Caki2 (cell line): ENCODE measurements at places on chromosomes 6 and 20. TPM values are rescaled to one million over a fixed set of nuclear protein-coding genes. Genes with fewer than 3 reads are reported as not detected.

The DDO gene
- total RNA-seq: 2.1 and 6.9 TPM in 2 replicates

The BANF2 gene
- not detected in 2 replicates for total RNA-seq

The PRSS35 gene
- 0.09 and 0.34 TPM in 2 replicates for total RNA-seq

The FAM209B gene
- not detected in 2 replicates for total RNA-seq

The SYTL3 gene
- total RNA-seq: 17.4 and 24.3 TPM in 2 replicates

The OR10C1 gene
- not detected in 2 replicates for total RNA-seq

The CEP250 gene
- total RNA-seq: 14.8 and 23.2 TPM in 2 replicates

The TSPO2 gene
- total RNA-seq: not detected in 2 replicates

The RSPO4 gene
- total RNA-seq: not detected in 2 replicates

The CYP21A2 gene
- total RNA-seq: not detected in 2 replicates

- DNase-seq: no peak
Measured at GRCh38 chr6:130604841-130605399, 222.3 kb upstream of the SMLR1 start.

- DNase-seq: peak; percentile 21
Measured at GRCh38 chr20:22453244-22454080, 130.9 kb downstream of the FOXA2 start.

DNA sequence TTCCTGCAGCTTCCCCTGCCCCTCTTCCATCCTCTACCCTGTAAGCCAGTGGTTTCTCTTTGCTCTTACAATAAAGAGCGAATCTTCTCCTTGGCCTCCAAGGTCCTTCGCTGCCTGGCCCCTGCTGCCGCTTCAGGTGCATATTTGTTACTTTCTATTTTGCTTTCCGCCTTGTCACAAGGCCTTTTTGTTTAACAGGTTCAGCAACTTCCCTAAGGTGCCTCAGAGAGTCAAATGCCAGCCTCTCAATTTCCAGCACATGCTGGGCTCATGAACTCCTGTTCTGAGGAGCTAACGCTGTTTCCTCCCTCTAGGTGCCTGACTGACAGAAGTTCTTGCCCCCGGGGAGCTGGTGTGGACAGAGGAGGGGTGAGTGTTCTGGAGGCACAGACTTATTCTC is 42.4 kb upstream of the EPB41L1 start:
- no peak for DNase-seq

DNA sequence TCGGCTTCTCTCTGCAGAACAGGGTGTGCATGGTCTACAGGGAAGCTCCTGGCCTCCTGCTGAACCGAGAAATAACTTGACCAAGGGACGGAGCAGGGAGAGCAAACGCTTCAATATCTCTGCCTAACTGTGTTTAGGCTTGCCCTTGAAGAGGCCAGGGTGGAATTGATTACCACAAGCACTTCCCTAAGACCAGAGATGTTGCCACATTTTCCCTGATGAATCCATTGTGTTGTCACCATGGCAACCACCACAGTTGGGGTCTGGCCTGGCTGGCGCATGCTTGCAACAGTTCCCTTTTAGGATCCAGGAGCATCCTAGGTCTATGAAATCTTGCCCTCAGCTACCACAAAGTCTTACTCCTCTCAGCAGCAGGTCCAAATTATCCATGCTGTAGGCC is 213.5 kb upstream of the SULF2 start:
- no peak for DNase-seq

DNA sequence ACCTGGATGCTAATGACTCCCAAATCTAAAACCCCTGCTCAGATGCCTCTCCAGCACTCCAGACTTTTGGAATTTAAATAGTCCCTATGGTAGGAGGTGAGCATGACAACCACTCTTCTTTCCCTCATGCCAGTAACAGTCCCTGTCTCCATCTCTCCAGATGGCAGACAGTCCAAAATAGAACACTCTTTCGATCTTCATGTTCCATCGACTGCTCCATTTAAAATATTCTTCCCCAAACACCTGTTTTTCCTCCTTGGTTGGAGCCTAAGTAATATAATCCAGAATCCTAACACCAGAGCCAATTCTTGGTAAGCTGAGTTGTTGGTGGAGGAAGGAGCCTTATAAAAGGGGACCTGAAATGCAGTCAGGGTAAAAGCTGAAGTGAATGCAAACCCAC is 723.5 kb upstream of the CHD6 start:
- no peak for DNase-seq

DNA sequence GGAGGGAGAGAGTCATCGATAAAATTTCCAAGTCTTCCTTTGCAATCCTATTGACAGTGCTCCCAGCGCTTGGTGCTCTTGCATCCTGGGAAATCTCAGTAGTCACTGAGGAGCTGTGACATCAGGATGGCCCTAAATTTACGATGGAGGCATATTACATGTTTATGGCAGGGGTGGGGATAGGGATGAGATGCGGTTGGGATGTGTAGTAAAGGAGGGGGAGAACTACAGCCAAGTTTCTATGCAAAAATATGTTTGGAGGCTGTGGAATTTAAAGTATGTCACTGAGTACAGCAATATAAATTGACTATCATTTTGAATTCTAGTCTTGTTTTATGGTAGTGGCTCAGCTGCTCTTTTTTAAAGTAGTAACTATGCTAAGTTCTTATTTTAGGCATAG is 544.9 kb downstream of the PKHD1 start:
- no peak for DNase-seq

GRCh38 chr6:154356690-154357089 is at the start of gene IPCEF1:
Gene IPCEF1 (minus strand): TSS chr6:154356803. CDS start chr6:154265947, 90,856 bp downstream.
- no peak for DNase-seq

DNA sequence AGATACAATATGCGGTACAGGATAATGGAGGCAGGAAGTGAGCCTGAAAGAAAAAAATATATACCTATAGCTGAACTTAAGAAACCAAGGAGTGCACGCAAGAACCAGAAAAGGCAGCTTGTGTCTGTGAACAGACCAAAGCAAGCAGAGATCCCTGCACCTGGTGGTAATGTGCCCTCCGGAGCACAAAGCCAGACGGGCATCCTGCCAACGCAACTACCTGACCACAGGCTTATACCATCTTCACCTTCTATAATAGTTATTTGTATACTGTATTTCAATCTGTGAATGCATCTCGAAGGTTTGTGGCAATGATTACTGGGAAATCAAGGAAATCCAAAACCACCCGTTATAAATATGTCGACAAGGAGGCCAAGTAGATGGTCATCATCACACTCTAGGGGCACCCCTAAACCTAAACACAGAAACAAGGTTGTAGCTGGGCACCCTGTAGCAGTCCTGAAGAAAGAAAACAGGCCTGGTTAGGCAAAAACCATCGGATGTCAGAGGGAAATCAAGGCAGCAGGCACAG is 801 bp downstream of the FBXL4 start:
- DNase-seq: peak; percentile 57

DNA sequence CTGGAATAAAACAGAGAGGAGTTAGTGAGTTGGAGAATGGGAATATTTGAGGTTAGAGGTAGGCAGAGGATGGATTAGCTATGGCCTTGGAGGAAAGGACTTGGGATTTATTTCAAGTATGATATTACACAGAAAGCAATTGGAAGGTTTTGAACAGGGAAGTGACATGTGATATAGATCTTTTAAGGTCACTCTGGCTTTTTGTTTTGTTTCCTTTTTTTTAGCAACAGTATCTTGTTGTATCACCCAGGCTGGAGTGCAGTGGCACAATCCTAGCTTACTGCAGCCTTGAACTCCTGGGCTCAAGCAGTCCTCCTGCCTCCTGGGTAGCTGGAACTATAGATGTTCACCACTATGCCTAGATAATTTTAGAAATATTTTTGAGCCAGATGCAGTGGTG is 190.3 kb downstream of the UTRN start:
- DNase-seq: no peak

DNA sequence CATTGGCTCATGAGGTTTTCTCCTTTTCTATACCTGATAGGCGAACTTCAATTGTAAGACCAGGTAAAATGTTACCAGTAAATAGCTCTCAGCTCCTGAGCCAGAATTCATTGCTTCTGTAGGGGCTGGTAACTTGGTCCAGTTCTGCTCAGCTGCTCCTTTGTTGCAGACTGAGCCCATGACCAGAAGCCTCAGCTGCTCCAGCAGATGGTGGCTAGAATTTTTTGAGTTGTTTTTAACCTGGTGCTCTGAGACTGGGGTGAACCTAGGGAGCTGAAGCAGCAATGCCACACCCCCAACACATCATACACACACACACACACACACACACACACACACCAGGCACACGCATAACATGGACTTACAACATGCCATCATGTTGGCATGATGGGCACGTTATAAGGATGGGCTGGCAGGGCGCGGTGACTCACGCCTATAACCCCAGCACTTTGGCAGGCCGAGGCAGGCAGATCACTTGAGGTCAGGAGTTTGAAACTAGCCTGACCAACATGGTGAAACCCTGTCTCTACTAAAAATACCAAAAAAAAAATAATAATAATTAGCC is 103.1 kb downstream of the QRSL1 start:
- DNase-seq: no peak

GRCh38 chr6:49634836-49635218 is 1.8 kb downstream of the RHAG start:
- no peak for DNase-seq

DNA sequence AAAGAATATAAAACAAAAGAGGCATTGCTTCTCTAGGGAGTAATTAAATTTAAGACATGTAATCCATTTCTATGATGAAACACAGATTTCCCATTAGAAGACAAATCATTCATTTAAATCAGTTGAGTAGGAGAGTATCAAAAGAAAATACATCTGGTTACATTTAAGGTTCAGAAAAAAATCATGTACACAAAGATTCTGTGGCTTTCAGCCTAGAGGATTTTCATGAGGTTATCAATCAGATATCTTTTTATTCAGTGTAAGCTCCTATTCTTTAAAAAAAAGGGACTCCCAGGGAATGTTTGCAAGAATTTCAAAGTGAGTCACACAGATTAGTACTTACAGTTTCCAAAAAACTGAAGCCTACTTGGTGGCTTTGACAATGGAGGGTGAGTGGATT is 24.9 kb downstream of the COL21A1 start:
- DNase-seq: no peak

DNA sequence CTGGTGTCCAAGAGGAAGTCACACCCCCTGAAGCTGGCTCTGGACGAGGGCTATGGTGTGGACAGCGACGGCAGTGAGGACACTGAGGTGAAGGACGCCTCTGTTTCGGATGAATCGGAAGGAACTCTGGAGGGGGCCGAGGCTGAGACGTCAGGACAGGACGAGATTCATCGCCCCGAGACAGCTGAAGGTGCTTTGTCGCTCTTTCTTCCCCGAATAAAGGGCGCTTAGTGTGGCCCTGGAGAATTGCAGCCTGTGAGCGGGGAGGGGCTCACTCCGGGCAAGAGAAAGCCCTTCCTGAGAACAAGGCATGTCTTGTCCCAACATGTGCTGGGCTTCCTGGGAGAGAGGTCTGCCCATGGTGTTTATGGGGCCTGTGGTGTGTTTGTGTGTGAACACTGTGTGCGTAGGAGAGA is 41.4 kb downstream of the MYT1 start:
- no peak for DNase-seq

GRCh38 chr6:155466539-155466938 is 10.9 kb upstream of the NOX3 start:
- no peak for DNase-seq

DNA sequence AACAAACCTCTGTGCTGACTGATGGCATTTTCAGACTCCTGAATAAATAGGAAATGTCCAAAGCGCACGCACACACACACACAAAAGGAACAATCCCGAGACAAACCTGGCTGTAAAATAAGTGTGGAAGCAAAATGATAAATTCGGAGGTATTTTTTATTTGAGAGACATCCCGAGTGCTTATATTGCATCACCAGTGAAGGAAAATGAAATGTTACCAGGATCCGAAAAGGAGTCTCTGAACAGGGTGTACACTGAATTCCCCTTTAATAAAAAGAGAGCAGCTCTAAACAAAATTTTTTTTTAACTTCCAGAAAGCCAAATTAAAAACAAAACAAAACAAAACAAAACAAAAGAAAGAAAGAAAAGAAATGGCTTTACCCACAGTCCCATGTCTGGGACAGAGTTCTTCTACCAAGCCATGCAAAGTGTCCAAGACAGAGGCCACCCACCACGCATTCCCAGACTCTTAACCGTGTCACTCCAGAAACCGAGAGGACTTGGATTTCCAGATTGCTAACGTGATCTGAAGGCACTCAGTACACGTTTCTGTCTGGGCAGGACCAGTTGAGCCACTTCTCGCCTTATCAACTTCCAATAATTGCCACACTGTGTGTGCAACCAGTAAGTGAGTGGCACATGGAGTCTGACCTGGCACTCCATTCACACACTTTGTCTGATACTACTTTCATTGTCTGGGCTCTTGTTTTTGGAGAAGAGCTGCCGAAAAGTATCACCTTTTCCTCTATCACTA is 817 bp downstream of the ME1 start:
- peak; percentile 53 for DNase-seq

GRCh38 chr6:14353281-14353680 is 235.7 kb downstream of the CD83 start:
- no peak for DNase-seq

- DNase-seq: no peak
Measured at GRCh38 chr20:40307997-40308396, 381.0 kb downstream of the MAFB start.

DNA sequence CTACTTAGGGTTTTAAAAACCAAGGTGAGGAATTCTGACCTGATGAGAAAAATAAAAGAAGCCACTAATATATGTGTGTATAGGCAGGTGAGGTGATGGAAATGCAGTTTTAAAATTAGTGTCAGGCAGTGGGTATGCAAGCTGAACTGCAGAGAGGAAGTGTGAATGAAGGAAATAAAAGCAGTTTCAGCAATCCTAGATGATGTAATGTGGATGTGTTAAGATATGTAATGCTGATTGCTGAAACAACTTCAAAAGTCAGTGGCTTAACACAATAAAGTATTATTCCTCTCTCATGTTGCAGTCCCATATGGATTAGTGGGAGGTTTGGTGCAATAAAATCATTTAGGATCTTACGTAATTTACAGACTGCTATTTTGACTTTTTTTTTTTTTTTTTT is 119.9 kb upstream of the ASCC3 start:
- no peak for DNase-seq

- no peak for DNase-seq
Measured at GRCh38 chr6:41577356-41578216, 31.4 kb downstream of the FOXP4 start.

- DNase-seq: peak; percentile 91
Measured at GRCh38 chr6:100296810-100297544, 167.7 kb downstream of the SIM1 start.

DNA sequence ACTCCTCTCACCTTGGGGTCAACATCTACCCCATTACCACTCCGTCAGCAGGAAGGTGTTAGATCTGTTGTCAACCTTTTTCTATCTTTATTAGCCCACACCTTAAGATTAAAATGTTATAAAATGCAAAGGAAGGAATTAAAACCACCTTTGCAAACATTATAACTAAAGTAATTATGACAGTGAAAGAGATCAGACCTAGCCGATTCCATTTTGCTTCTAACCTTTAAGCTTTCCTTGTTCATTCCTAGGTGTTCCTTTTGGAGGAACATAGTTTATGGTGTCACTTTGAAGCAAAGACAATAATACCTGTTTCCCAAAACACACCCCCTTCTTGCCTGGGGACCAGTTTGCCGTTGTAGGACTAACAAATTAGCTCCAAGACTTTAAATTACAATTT is 1223.0 kb upstream of the ADGRB3 start:
- DNase-seq: no peak

- no peak for DNase-seq
Measured at GRCh38 chr6:130981409-130981808, 81.6 kb downstream of the EPB41L2 start.
